Adrenal gland (tissue), 19 donors: ENCODE measurements at places on chromosomes 16 and 17. TPM values are rescaled to one million over a fixed set of nuclear protein-coding genes. Genes with fewer than 3 reads are reported as not detected.

The ACSM3 gene
- 14.5 TPM for polyA plus RNA-seq

The SGSH gene
- polyA plus RNA-seq, result 33.3 TPM

The RGS11 gene
- polyA plus RNA-seq, result 1.4 TPM

The CCL3 gene
- polyA plus RNA-seq, result 3.8 TPM
